Mammary epithelial cell (primary cell): ENCODE measurements at places on chromosomes 16 and 17. TPM values are rescaled to one million over a fixed set of nuclear protein-coding genes. Genes with fewer than 3 reads are reported as not detected.

The COG1 gene
- polyA plus RNA-seq: 12.8 TPM

- no peak for DNase-seq
These were observed 7.9 kb upstream of the TBX2 start for GRCh38 chr17:61391595-61392291.

GRCh38 chr17:63831505-63831904 lies 4.0 kb upstream of the FTSJ3 start:
- DNase-seq: no peak

GRCh38 chr17:28029044-28029443 lies 13.4 kb upstream of the NLK start:
- no peak for DNase-seq

DNA sequence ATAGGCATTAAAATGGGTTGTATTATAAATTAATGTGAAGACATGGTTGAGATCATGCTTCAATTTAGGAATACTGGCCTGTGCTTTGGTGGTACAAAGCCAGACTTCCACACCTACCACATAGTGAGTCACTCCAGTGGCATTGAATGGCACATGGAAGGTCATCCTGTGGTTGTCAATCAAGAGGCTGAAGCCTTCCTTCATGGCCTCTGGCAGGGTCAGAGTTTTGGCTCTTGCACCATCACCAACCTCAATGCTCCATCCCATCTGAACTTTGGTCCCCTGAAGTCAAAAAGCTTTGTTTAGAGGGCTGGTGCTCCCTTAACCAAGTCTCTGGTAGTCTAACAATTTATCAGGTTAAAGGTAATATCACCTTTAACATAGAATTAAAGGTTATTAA lies 6.1 kb downstream of the ZP2 start:
- no peak for DNase-seq

DNA sequence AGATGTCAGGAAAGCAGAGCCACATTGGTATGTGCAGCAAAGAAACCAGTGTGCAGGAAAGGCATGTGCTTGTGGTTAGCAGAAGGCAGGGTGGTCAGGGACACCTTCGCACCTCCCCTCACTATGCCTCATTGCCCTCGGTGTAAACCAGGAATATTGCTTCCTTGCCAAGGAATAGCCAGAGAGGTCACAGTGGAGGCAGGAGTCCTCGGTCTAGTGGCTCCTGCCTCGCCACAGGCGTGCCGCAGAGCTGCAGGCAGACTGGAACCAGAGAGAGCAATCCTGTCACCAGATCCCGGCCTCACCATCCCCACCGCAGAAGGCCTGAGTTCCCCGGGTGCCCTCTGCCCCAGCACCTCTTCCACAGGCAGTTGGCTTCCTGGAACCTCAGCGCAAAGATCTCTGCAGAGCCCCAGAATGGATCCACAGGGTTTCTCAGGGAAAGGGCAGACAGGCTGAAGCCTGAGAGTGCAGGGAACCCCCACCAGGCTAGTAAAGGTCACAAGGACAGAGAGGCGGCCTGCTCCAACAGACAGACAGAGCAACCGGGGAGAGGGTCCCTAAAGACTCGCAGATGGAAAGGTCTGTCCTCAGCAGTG lies 21.6 kb downstream of the CCDC182 start:
- no peak for DNase-seq

DNA sequence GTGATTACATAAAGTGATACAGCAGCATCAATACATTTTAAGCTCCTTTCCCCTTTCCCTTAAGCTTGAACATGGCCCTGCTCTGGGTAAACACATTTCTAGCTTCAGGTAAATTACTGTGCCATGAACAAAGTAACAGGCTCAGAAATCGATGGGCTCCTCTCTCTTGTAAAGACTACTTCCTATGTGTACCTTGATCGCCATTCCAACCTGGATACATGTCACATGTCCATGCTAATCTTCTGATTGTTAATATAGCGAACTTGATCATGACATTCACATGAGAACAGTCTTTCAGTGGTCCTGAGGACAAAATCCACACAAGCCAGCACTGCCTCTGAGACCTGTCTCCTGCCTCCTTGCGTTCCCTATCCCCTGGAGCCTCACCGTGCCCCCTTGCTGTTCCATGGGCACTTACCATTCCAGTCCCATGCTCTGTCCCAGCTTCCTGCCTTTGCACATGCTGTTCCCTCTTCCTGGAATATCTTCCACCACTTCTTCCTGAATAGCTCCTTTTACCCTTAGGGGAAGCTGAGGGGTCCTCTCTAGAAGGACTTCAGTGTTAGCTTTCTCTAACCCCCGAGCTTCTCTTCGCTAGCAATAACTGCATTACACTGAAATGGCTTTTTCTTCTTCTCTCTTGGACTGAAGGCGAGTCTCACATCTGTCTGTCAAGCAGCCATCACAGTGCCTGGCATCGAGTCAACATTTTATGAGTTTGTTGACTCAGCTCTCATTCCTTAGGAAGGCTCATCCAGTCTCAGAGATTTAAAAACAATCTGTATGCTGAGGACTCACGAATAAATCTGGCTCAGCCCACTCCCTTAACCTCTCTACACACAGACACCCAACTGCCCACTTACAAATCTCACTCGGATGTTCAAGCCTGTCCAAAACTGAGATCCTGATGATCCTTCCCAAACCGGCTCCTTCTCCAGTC lies 93.3 kb downstream of the ASIC2 start:
- peak; percentile 33 for DNase-seq

DNA sequence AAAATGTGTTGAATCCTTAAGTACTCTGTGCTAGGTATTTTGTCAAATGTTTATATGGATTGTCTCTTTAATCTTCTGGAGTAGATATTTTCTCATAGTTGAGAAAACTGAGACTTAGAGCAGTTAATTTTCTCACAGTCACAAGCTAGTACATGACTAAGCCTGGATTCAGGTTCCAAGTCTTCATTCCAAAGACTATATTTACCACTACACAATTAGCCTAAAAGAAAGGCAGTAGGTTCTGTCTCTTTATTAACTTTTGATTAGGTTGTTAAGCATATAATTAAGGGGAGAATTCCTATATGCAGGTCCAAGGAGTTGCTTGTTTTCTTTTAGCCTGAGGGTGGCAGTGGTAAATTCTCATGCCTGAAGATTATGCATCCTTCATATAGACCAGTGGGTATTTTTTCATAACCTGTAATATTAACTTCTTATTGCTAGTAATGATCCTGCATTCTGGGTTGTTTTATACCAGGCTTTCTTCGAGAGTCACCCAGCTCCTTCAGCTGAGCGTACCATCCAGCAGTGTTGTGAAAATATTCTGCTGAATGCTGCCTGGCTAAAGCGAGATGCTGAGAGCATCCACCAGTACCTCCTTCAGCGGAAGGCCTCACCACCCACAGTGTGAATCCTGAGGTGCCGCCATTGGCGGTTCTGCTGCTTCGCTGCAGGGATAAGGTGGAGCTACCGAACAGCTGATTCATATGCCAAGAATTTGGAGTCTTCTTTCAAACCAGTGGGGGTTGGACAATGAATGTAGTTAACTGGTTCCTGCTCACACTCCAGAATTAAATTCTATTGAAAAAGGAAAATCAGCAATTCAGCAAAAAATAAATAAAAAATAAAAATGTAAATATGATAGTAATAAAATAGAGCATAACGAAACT lies 28.2 kb upstream of the KPNB1 start:
- peak; percentile 88 for DNase-seq

DNA sequence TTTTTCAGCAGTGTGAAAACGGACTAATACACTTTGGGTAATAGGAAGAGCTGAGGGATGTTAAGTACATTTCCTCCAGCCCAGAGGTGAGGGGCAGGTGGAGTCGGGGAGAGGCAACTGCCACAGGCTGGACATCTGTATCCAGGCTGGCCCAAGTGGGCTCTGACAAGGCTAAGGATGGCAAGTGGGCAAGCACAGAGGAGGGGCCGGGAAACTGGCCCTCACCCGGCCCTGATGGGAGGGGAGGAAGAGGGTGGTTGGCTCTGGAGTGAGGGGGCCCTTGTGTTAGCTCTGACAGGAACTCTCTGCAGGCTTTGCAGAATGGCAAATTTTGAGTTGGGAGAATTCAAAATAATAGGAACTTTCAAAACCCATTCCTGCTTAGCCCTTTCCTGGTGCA lies 251.0 kb upstream of the TNRC6C start:
- DNase-seq: no peak

DNA sequence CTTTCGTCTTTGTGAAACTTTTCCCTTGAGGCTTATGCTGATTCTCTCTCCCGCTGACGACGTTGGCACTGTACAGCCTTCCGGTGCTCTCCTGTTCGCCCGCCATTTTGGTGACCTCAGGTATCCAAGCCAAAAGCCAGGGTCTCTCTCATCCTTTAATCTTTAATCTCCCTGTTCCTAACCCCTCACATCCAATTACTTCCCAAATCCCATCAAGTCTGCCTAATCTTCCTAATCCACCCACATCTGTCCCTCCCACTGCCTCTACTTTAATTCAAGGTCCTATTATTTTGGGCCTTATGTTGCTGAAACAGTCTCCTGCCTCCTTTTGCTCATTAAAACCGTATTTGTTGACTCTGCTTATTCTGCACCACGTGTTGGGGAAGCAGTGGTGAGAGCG lies 7.3 kb downstream of the WRAP53 start:
- DNase-seq: no peak

DNA sequence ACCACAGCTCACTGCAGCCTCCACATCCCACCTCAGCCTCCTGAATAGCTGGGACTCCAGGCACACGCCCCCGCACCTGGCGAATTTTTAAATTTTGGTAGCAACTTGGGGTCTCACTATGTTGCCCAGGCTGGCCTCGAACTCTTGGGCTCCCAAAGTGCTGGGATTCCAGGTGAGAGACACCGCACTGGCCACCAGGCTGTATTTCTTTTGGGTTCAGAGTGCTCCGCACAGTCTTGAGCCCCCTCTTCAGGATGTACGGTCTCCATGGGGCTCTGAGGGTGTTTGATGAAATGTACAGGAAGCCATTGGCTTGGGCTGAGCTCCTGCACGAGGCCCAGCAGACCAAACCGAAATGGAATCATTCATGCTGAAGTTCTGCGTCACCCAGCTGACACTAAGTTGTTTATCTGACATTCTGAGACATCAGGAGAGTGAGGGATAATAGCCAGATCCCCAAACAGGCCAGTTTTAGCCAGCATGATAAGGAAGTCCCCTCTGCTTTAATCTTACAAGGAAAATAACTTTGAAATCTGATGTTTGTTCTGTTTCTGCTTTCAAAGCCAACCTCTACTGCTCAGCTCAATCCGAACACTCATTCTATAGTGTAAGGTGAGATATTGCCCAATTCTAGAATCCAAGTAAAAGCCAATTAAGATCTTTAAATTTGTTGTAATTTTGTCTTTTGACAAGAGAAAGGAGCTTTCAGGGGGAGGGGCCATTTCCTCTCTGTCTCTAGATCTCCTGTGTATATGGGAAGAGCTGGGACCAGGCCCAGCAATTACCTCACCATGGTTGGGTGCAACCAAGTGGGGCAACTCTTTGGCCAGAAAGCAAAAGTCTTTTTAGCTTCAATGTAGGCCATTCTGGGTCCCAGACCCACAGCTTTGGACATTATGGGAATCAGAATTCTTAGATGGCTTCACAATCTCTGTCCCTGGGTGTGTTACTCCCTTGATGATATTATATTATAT lies 23.7 kb downstream of the GPR142 start:
- DNase-seq: no peak

- no peak for DNase-seq
These were observed 37.3 kb downstream of the IRX5 start for GRCh38 chr16:54968011-54968410.

The ZSCAN10 gene
- polyA plus RNA-seq: not detected

The SLFN12L gene
- 0.05 TPM for polyA plus RNA-seq

GRCh38 chr16:78524066-78524595 lies 424.7 kb downstream of the WWOX start:
- DNase-seq: no peak

The PRR35 gene
- polyA plus RNA-seq: not detected

- DNase-seq: no peak
These were observed 21.4 kb downstream of the ZC3H18 start for GRCh38 chr16:88591577-88592021.

- DNase-seq: no peak
These were observed 31.8 kb upstream of the TMEM132E start for GRCh38 chr17:34547453-34548063.

GRCh38 chr16:66513111-66513723 lies 36.7 kb downstream of the TK2 start:
- no peak for DNase-seq

GRCh38 chr16:28845293-28845692 lies 855 bp downstream of the TUFM start:
- DNase-seq: peak; percentile 68

The CTRB1 gene
- polyA plus RNA-seq: not detected

The KRTAP3-2 gene
- not detected for polyA plus RNA-seq

The EPN3 gene
- 101 TPM for polyA plus RNA-seq

The HOXB8 gene
- polyA plus RNA-seq: not detected

The OR3A1 gene
- polyA plus RNA-seq: not detected

The KRTAP3-1 gene
- not detected for polyA plus RNA-seq

DNA sequence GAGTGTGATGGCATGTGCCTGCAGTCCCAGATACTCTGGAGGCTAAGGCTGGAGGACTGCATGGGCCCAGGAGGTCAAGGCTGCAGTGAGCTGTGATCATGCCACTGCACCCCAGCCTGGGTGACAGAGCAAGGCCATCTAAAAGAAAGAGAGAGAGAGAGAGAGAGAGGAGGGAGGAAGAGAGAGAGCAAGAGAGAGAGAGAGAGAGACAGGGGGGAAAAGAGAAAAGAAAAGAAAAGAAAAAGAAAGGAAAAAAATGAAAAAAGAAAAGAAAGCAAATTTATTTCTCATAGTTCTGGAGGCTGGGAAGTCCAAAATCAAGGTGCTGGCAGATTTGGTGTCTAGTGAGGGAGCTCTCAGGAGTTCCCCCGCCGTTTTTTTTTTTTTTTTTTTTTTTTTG lies 33.3 kb downstream of the RNF135 start:
- no peak for DNase-seq

The PRSS53 gene
- 1.6 TPM for polyA plus RNA-seq

DNA sequence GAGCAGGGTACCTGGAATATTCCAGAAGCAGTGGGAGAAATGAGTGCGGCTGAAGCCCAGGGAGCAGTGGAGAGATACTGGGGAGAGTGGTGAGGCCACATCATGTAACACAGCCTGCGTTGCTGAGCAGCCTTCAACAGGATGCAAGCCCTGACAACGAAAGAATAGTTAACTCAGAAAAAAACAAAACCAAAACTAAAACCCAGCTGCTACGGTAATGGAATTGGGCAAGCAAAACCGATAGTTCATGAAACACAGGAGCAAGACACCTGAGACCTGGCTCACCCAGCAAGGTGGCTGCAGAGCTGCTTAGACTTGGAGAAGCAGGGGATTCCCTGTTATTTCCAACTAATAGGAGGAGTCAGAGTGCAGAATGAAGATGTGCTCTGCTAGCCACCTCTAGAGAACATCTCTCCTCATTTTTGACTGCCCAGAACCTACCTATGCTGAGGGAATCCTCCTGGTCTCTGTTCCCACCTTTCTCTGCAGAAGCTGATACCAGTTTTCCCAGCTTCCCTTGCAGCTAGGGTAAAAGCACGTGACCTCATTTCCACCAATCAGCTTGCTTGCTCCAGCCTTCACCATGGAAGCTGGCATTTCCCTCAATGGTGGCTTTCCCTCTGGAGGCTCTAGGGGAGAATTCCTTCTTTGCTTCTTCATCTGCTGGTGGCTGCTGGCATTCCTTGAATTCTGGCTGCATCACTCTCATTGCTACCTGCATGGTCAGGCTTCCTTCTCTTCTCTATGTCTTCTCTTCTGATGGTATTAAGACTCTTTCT lies 59.4 kb upstream of the XYLT1 start:
- no peak for DNase-seq

The KRTAP4-3 gene
- polyA plus RNA-seq: not detected

The KRTAP9-8 gene
- polyA plus RNA-seq: not detected

- DNase-seq: no peak
These were observed 40.0 kb downstream of the SMARCE1 start for GRCh38 chr17:40607641-40608040.

The GPATCH8 gene
- 10.5 TPM for polyA plus RNA-seq

The FMNL1 gene
- 2.0 TPM for polyA plus RNA-seq
